ENCODE measurements at places on chromosomes 4 and X.
A peak's percentile ranks its signal among the peaks of the same experiment; 100 is the strongest.

- peak; percentile 68 for DNase-seq
Observed at GRCh38 chr4:180057299-180057721, 2185.9 kb upstream of the TENM3 start.

DNA sequence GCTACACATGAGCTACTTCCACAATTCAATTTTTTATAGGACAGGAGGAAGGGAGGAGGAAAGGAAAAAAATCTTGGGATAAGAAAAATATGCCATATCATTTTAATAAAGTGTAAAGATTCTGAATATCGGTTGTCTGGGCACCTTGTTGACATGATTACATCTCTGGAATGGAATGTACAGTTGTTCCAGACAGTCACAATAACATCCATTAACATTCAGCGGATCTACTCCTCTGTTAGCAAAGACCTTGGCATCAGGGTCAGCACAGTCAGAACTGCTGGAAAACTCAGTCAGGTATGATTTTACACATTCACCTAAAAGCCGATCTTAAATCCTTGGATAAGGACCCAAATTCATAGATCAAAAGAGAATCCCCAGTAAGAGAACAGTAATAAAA, 85.4 kb upstream of the ARMCX2 start:
- no peak for DNase-seq

DNA sequence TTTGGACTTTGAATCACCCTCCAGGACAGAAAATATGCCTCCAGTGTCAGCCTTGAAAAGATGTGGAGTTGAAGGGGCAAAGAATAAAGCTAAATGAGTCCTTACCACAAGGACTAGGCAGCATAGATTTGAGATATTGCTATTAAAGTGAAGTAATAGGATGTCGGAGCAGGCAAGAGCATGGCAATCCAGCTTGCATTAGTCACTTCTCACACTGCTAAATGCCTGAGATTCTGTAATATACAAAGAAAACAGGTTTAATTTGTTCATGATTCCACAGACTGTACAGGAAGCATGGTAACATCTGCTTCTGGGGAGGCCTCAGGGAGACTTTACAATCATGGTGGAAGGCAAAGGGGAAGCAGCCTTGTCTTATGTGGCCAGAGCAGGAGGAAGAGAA, 109.8 kb upstream of the PCDH7 start:
- no peak for DNase-seq

GRCh38 chrX:68995780-68996551, 167.1 kb downstream of the EFNB1 start:
- no peak for DNase-seq

DNA sequence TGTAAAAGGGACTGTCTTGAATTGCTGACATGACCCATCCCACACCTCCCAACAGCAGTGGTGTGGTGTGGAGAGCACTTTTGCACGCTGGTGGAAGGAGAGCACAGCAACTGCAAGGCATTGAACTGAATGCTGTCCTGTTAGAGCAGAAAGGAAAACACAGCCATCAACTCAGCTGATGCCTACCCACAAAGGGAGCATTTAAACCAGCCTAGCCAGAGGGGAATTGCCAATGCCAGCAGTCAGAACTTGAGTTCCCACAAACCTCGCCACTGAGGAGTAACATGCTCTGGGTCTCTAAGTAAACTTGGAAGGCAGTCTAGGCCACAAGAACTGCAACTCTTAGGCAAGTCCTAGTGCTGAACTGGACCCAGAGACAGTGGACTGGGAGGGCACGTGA, 31.9 kb downstream of the MAGED4 start:
- no peak for DNase-seq
